ENCODE measurements at places on chromosomes 4 and X.

DNA sequence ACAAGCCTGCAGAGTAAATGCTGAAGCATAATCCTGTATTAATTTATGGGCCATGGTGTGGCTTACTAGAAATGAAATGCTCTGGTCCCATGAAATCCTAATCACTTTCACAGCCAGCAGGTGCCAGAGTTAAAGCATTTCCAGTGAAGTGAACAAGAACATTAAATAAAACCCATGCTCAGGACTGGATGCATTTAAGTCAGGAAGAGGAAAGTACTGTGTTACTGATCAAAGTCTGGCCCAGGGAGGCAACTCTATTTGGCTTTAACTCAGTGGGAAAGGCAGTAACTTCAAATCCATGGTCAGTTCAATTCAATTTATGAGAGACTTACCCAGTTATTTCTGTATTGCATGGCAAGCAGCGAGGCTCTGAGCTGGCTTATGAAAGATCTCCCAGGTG, 29.2 kb downstream of the AGA start:
- no peak for DNase-seq

DNA sequence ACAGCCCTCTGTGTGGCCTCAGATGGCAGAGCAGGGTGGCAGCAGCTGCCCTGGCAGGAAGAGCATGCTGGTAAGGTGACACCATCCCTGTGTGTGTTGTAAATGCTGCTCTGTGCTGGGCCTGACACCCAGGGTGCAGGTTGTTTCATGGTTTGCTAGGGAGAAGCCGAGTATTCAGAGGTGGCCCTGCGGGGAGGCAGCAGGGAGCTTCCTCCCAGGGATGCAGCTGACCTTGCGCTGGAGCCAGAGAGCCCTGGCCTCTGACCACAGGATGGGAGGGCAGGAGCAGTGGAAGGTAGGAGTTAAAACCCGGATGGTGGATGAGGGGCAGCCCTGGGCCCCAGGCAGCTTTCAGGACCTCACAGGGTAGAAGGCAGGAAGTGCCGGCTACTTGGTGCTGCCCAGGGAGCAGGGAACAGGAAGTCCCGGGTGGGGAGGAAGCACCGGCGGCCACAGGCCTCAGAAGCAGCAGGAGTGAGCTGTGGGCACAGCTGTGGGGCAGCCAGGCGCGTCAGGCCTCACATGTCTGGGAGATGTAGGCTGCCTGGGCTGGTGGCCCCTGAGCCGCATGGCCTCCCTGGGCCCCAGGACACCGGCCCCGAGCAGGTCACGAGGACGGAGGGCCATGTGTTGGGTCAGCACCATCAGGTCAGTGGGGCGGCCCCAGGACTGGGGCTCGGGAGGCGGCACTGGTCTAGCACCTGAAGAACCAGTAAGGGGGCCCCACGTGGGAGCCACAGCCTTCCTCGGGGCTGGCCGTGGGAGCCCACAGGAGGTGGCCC, 19.1 kb downstream of the SH3BP2 start:
- peak; percentile 74 for DNase-seq

DNA sequence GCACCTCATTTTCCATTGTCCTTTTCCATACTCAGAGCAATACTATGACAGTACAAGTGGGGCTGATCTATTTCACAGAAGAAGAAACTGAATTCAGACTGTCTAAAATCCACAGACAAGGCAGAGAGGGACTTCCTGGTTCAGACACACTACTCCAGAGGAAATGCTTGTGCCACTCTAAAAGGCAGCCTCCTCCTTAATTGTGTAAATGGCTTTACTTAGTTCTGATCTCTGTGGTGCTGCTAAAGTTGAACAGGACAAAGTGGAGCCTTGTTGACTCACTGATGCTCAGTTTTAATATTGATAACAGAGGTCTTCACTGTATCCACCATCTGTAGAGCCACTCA, 122.4 kb downstream of the KIT start:
- no peak for DNase-seq

DNA sequence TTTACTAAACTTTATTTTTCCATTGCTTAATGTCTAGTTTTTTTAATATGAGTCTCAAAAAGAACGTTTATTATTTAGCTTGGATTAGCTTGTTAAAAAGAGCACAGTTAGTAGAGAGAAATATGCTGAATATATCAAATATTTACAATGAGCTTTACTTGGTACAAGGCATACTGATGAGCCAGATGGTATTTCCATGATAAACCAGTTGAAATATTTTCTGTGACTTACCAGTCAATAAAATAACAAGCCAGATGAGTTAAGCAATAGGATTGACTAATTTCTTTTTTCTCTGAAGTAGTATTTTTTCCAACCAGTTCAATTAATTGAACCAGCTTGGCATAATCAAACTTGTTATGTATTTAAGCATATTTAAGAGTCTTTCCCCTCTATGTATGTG, 134.1 kb downstream of the KLHL34 start:
- DNase-seq: no peak

- DNase-seq: no peak
Observed at GRCh38 chr4:1353186-1354055, 6.4 kb downstream of the UVSSA start.

DNA sequence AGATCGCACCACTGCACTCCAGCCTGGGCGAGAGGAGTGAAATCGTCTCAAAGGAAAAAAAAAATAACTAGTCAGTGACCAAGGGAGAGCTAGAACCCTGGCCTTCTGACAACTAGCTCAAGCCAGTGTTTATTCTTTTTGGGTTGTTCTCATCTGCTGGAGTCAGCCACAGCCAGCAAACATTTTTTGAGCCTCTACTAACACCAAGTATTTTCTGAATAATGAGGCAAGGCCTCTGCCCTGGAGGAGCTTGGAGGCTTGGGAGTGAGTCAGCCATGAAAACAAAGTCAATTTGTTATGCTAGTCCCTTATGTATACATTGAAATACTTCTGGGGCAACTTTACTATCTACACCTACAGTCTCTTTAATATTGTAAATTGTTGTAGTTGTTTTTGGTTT, 46.5 kb downstream of the TMA16 start:
- DNase-seq: no peak

DNA sequence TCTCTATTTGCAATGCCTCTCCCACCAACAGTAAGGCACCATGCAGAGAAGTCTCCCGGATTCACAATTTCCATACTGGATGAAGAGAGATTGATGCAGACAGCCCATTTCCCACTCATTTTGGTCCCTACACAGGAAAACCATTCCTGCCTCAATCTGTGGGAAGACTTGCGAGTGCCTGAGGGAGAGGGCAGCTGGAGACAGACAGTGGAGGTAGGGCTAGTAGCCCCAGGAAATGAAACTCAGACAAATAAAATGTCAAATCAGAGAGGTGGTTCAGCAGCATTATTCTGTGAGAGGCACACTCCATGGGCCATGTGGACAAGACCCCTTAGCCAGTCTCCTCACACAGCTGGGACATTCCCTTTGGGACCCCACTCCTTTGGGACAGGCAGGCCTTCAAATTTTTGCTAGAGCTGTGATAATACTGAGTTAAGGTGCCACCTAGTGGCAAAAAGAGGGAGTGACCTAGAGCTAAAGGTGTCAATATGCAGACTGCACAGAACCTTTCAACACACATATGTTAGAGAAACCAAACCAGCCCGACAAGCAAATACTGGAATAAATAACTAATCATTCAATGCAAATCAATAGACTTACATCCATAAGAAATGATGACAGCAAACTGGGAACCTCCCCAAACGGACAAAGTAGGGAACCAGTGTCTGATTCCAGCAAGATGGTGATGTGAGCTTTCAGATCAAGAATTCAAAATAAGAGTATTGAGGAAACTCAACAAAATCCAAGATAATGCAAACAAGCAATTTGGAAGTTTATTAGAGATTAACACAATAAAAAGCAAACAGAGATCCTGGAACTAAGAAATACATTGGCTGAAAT, 1865.3 kb upstream of the AGA start:
- DNase-seq: peak; percentile 3

GRCh38 chr4:177681902-177682301, 239.7 kb upstream of the AGA start:
- no peak for DNase-seq

DNA sequence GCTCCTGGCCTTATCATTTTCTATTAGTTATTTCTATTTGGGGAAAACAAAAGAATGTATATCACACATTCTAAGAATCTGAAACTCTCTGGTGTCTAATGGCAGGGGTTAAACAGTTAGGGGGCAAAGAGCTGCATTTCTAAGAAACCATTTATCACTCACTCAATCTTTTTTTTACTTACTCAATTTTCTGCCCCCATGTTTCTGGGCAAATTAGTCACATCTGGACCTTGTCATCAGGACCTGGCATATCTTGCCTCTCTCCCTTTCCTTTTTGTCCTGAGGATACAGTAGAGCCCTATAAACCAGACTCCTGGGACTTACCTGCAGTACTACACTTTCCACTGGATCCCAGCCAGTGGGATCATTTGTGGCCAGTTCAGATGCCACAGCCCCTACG, 89.1 kb downstream of the ANXA3 start:
- no peak for DNase-seq

GRCh38 chrX:108020631-108021030, 24.2 kb upstream of the VSIG1 start:
- no peak for DNase-seq

DNA sequence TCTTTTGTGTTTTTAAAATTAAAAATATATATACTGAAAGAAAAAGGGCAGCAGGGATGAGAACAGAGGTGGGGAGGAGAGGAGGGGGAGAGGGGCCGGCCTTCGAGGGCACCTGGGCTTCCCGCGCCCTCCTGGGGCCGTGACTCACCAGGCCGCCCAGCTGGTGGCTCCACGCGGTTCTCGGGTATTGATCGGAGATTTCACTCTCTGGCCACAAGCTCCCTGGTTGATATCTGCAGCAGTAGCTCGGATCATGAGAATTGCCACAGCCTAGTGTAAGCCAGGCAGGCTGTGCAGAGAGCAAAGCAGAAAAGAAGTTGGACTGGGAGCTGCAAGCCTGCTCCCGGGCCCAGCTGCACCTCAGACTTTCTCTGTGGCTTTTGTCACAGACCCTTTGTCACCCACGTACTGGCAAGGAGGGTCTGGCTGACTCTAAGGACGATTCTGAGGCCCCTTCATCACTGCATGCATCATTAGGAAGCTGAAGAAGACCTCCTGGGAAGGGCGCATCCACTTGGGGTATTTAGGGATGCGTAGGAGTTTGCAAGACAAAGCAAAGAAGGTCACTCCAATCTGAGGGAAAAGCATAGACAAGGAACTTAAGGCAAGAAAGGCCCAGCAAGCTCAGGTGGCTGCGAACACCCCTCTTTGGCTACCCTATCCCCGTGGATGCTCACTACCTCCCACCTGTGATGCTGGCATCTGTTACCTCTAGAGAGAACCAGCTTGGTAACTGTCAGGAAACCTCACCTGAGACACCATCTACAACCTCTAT, 71.7 kb downstream of the CPZ start:
- no peak for DNase-seq

- no peak for DNase-seq
Observed at GRCh38 chr4:41205130-41205529, 9.2 kb downstream of the APBB2 start.
